DMS79 treated with DMSO at 0.1 percent for 48 hours (cell line): ENCODE measurements at places on chromosomes 4 and X.

- no peak for DNase-seq
Observed at GRCh38 chr4:10620935-10621488, 63.6 kb downstream of the CLNK start.

- DNase-seq = no peak
Observed at GRCh38 chr4:76981644-76982043, 32.1 kb downstream of the SEPTIN11 start.

GRCh38 chr4:145098675-145099037, 545 bp downstream of the ABCE1 start:
- peak; percentile 32 for DNase-seq

GRCh38 chr4:40046311-40046980, 10.2 kb upstream of the N4BP2 start:
- DNase-seq = no peak

GRCh38 chr4:115671581-115671980, 558.2 kb upstream of the NDST4 start:
- DNase-seq = no peak
